Heart left ventricle (tissue), 16 donors: ENCODE measurements at places on chromosomes 4 and X. TPM values are rescaled to one million over a fixed set of nuclear protein-coding genes. Genes with fewer than 3 reads are reported as not detected.

Gene COL4A6
- 5.2 TPM for total RNA-seq

Gene COQ2
- total RNA-seq, result 23.8 TPM

Gene ADGRL3
- total RNA-seq, result 5.6 TPM

- peak; percentile 34 for DNase-seq
Measured at GRCh38 chr4:40722576-40723161, 27.1 kb upstream of the NSUN7 start.

DNA sequence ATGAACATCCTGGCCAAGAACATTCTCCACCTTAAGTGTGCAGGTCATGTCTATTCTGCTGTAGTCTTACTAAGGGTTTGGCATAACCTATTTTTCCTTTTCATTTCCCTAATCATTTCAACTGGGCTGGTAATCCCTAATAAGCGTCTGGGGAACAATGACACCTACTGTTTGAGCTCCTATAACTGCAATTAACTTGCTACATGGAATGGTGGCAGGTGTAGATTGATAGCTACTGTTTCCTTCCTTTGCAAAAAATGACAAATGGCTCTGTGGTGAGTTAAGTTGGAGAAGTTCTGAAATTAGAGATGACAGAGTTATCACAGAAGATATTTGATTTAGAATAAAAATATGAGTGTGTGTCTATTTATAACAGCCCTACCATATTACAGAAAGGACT, 104.5 kb upstream of the NAP1L5 start:
- DNase-seq, result no peak

DNA sequence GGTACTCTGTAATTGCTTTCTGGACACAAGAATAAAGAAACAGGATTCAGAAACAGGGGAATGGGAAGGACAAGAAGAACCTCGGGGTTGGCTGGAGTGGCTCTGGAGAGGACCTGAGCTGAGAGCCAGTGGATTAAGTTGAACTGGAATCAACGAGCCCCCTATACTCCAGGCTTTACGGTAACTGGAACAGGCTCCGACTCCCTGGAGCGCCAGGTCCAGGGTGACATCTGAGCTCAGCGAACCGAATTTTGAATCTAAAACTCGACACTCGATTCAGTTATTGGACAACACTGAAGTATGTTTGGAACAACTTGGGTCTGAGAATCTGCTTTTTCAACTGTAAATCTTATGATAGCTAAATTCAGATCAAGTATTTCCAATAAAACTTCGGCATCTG, 23.9 kb downstream of the HMX1 start:
- DNase-seq, result peak; percentile 7

GRCh38 chrX:16970977-16971376, 24.5 kb downstream of the REPS2 start:
- no peak for DNase-seq

GRCh38 chr4:2860391-2861348, 17.0 kb downstream of the ADD1 start:
- peak; percentile 74 for DNase-seq

GRCh38 chr4:141636082-141636770, at the start of gene IL15:
IL15 (plus strand) TSS chr4:141636583; CDS start chr4:141719465, 82,882 bp downstream.
- DNase-seq, result peak; percentile 72

GRCh38 chrX:118373538-118373937, 27.6 kb downstream of the WDR44 start:
- no peak for DNase-seq

DNA sequence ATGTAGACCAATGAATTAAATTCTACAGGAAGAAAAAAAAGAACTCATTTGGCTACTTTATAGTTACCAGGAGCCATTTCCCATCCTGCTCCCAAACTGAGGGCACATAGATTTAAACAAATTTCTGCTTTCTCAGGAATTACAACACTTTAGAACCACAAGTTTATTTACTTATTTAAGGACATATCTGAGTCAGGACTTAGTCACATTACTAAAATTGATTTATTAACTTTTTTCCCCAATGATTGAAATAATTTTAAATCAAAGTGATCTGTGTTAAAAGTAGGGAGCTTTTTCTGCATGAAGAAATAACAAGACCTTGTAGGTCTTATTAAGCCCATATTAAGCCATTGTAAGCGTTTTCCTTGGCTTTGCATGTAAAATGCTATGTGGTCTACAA, 291.0 kb upstream of the HAND2 start:
- no peak for DNase-seq

DNA sequence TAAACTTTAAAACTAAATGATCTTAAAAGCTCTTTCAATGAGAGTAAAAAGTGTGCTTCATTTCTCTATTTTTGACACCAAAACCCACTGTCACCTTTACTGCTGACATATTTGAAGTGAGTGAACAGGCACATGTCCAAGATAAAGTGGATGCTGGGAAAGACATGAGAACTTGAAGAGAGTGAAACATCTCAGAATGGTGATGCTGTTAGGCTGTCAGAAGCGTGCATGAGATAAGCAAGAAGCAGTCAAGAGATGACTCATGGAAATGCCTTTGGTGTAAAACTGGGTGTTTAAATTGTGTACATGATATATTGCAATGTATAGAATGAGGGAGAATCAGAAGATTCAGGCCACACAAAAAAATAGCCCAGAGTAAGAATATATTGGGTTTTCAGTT, 21.8 kb upstream of the GBA3 start:
- DNase-seq, result no peak

- DNase-seq, result no peak
Measured at GRCh38 chr4:149029056-149029651, 586.9 kb upstream of the NR3C2 start.

- DNase-seq, result no peak
Measured at GRCh38 chr4:82429728-82430192, 502 bp downstream of the HNRNPDL start.

DNA sequence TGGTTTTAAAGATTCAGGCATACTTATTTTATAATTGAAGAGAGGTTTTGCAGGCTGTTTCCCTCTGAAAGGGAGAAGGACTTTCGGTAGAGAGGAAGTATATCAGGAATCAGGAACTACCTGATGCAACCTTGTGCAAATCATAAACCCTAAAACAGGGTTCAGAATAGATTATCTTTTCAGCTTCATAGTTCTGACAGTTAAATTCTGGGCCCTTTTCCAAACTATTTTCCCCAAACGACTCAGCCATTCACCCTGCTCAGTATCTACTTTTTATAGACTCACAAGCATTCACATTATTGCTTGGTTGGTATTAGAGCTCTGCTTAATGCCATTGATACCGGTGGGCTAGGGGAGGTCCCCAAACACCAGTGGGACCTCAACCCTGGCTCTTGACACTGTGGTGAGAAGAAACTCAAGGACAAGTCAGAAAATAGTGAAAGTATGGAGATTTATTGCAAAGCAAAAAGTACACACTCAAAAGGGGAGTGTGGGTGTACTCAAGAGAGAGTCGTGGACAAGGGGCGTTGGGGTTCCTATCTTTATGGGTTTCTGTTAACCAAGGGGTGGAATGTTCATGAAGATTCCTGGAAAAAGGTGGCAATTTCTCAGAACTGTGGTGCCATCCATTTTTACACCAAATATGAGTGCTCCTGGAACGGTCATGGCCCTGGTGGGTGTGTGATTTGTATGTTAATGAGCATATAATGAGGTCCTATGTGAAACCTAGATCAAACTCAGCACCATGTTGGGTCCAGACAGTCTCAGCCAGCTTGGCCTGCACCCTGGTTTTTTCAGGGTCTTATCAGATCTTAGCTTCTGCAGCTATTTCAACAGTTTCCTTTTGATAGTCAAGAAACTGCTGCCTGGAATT, 238.3 kb downstream of the DCLK2 start:
- DNase-seq, result no peak

GRCh38 chr4:179145746-179146525, 1703.7 kb upstream of the AGA start:
- DNase-seq, result no peak

- DNase-seq, result no peak
Measured at GRCh38 chr4:100754751-100755150, 236.9 kb upstream of the EMCN start.

DNA sequence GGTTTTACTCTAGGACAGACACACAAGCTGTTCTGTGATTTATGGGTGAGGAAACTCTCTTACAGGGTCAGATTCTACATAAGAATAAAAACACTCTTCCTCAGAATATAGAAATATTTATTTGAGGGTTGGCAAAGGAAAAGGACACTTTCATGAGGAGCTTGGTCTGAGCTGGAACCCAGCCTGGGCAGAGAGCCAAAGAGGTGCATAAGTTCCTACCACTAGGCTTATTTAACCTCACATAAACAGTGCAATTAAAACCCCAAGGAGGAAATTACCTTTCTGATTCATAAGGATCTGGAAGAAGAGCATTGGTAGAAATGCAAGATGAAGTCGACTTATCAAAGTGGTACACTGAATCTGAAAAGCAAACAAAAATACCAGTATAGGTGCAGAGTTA, 32.9 kb downstream of the SETD7 start:
- DNase-seq, result no peak
